GM12878 (cell line): ENCODE measurements at places on chromosomes 13 and 19.
A peak's percentile ranks its signal among the peaks of the same experiment; 100 is the strongest.

DNA sequence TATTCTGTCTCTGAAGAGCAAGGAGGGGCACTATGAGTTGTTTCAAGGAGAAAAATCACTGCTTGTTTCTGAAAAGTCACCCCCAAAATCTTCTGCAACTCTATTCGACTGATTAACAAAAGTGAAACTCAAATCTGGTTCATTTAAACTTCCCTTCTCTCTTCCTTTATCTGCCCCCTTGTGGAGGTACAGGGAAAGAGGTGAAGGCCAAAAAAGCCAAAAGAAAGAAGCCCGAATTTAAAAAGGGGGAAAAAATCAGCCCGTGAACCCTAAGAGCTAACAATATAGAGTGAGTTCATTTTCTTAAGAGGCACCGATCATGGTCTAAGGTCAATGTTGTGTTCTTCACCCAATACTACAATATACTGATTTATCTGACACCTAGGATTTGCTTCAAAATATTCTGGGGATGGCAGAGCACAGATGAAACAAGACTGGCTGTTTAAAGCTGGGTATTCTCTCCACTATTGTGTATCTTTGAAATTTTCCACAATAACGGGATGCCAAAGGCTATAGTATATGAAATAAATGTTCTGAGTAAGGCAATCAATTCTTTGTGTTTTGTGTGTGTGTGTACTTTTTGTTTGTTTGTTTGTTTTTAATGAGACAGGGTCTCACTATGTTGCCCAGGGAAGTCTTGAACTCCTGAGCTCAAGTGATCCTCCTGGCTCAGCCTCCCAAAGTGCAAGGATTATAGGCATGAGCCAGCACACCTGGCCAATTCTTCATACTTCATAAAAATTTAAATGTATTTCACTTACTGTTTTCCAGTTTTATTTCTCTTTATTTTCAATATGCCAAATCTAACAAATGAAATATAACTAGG lies 55.0 kb upstream of the EEF1AKMT1 start:
- peak; percentile 26 for DNase-seq

DNA sequence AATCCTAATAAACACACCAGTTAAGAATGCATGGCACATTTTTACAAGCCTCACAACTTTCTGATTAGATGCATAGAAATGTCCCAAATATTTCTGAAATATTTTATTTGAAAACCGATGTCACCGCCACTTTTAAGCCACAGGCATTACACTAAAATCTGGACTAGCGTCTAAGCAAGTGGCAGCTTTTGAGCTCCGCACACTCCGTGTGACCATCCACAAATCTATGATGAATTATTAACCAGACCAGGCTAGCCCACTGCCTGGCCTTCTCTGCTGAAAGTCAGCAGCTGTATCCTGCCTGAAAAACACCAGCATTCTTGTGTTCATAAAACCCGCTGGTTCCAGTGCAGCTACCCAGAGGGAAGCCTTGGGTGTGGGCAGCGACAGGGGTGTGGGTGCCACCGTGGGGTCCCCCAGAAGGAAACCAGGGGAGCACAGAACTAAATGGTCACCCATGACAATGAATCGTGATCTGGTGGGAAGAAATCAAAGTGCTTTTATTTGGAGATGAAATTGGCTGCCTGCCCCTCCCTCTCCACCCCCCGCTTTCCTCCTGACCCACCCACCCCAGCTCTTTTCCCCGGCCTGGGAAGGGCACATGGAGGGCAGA lies 13.8 kb downstream of the RASA3 start:
- no peak for DNase-seq

DNA sequence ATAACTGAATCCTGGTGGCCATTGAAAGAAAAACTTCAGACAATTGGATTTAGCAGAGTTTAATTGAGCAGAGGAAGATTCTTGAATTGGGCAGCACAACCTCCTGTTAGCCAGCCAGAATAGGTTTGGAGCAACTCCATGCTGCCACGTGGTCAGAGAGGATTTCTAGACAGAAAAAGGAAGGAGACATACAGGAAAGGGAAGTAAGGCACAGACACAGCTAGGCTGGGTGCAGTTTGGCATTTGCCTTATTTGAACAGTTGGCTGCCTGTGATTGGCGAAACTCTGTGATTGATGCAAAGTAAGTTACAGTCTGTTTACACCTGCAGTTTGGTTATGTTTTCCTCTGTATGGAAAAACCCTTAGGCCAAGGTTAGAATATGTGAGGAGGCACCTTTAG lies 85.8 kb upstream of the SPATA13 start:
- DNase-seq: no peak

- DNase-seq: no peak
These were observed 1575.5 kb upstream of the SPRY2 start for GRCh38 chr13:81916461-81916860.

DNA sequence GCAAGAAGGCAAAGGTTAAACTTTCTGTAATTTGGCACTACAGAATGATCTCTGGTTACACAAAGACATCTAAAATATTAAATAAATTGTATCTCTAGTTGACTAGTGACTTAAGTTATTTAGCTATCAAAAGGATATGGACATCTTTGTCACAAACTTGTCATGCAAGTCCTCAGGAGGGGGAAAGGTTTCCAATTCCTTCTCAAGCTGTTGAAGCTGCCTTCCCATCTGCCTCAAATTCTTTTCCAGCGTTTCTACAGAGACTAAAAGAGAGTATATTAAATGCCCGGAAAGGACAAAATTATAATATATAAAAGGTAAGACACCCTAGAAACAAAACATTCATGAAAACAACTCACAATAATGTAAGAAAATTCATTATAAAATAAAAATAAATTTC lies 324.5 kb downstream of the DIAPH3 start:
- DNase-seq: no peak

DNA sequence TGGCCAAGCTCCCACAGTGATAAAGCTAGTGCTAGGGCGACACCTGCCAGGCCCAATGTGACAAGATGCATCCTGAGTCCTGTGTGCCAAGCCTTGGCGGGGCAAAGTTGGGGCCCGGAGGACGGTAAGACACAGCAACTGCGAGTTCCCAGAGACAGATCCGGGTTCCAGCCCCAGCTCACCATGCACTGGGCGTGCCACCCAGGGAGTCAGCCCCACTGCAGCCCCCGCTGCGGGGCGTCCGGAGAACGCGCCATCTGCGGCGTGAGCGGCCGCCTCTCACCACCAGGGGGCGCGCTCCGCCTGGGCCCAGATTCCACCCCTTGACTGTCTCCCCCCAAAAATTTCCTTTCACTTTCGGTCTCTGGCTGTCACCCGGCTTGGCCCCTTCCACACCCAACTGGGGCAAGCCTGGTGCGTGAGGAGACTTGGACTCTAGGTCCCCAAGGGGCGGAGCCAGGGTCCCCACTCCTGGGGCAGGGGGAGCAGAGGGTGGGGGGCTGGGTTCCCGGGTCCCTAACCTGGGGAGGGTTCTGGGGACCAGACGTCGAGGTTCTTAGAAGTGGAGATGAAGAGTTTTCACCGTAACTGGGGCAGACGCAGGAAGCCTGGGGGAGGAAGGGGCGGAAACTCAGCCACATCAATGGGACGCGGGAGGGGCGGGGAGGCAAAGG lies at the start of gene FLT3LG:
TSS of gene FLT3LG (plus strand) at position 348 of the 674 bp plus-strand sequence. CDS start 425 bp downstream, outside the sequence.
- DNase-seq: no peak

DNA sequence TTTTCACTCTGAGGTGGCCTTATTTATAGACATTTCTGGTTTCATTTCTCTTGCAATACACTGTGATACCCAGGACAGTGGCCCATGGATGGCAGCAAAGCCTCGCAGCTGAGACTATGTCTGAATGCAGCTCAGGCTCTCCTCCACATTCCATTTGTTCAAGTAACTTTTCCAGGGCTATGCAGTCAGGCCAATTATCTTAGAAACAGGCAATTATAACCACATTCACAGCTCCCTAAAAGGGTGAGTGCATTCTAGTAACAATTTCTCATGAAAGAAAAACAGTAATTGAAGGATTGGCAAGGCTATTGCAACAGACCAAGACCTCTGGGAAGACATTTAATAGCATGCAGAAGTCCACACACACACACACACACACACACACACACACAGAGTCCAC lies 264.0 kb downstream of the TBC1D4 start:
- DNase-seq: no peak
